Ascending aorta (tissue), 2 donors: ENCODE measurements at places on chromosomes 16 and 17.

GRCh38 chr17:71909155-71909554, 211.7 kb upstream of the SOX9 start:
- DNase-seq, result no peak

DNA sequence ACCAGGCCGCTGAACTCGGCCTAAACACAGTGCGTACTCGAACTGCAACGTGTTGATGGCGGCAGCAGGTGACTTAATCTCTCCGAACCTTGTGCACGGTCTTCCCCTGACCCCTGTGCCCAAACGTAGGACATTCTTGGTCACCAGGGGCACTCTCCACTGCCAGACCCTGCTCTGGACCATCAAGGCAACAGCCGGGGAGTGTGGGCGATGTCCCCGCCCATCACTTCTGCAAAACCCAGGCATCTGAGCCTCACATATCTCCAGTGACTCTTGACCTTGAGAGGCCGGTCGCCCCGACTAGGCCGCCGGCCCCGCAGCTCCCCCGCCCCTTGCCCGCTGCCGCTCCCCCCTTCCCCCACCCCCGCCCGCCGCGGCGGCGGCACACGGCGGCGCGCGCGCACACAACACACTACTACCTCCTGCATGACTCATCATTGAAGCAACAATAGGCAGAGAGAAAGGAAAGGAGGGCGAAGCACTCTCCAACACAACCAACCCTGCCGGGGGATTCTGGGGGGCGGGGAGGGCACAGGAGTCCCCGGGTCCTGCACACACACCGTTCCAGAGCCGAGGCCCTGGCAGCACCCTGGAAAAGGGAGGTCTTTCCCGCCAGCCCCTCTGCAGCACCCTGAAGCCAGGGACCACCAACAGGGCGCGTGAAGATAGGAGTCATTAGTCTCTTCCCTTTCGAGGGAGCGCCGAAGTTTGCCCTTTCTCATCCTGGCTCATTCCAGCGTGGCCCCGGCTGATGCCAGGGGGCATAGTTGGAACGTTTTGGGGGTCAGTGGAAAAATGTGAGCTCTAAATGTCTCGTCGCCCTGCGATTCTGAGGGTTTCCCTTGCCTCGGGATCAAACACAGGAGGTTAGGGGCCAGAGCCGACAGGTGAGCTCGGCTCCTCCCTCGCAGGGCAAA, 1.9 kb downstream of the MNT start:
- DNase-seq, result no peak

DNA sequence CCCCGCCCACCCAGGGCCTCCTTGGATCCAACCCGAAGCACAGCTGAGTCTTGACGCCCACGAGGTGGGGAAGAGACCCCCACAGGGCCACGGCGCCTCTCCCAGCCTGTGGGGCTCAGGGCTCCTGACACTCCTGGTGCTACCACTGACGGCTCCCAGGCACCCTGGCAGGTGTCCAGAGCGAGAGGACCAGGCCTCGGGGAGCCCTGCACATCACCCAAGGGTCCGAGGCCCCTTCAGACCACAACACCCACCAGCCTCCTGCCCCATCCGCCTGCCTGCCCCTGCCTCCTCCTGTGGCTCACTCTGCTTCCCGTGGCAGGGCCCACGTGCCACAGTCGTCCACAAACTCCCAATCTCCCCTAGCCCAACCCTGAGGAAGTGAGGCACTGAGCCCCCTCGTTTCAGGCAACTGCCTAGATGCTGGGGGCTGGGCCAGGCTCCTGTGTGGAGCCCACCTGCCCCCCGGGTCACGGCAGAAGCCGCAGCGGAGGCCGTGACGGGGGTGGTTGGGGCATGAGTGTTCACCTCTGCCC, 28.3 kb upstream of the AATK start:
- DNase-seq, result no peak

GRCh38 chr16:68069511-68070248, 15.5 kb upstream of the NFATC3 start:
- no peak for DNase-seq

DNA sequence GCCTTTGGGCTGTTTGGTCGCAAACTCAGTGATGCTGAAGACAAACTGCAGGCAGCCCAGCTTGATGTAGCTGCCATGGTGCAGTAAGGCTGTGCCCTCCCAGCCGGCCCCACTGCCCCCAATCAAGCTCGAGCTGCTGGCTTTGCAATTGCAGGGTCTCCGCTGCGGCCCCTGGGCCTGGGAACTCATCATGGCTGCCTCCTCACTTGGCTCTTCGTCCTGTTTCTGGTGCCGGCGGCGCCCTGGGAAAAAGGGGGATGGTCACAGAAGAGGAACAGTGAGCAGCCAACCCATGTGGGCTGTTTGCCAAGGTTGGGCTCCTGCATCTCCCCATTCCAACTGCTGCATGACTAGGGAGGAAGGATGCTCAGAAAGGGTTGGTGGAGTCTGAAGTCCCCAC, 3.4 kb upstream of the DHRS13 start:
- DNase-seq, result no peak

- DNase-seq, result no peak
Observed at GRCh38 chr17:34841467-34841866, 119.8 kb downstream of the CCT6B start.

GRCh38 chr17:69714669-69715068, 300.2 kb downstream of the MAP2K6 start:
- DNase-seq, result no peak

DNA sequence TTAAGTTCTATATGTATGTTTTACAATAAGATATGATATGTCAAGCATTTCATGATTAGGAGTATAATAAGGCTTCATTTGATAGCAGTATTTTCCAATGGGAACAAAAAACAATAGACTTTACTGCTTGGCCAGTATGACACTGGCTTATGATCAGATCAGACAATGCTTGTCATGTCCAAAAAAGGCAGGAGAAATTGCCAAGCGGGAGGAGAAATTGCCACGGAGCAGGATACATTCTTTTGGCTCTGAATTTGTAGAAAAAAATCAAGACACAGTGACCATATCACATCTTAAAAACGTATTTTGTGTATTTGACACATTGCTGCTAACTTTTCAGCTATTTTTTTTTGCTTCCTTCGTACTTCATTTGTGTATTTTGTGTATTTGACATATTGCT, 404.1 kb downstream of the CNTNAP4 start:
- no peak for DNase-seq

GRCh38 chr16:4506450-4506849, 30.3 kb downstream of the HMOX2 start:
- no peak for DNase-seq

DNA sequence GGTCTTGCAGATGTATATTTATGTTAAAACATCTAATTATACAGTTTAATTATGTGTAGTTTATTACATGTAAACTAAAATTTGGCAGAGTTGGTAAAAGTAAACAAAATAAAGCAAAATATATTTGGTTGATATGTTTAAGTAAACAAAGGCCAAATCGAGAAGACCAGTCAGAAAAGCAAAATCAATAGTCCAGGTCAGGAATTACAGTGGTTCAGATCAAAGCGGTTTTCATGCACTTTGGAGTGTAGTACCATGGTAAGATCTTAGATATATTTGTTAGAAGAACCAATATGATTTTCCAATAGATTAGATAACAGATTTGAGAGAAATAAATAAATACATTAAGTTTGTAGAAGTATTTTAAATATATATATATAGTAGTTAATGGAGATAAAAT, 1421.6 kb upstream of the CDH8 start:
- no peak for DNase-seq

- DNase-seq, result no peak
Observed at GRCh38 chr16:13479549-13479948, 440.4 kb upstream of the ERCC4 start.

- DNase-seq, result no peak
Observed at GRCh38 chr16:25148568-25149215, 37.1 kb downstream of the LCMT1 start.

DNA sequence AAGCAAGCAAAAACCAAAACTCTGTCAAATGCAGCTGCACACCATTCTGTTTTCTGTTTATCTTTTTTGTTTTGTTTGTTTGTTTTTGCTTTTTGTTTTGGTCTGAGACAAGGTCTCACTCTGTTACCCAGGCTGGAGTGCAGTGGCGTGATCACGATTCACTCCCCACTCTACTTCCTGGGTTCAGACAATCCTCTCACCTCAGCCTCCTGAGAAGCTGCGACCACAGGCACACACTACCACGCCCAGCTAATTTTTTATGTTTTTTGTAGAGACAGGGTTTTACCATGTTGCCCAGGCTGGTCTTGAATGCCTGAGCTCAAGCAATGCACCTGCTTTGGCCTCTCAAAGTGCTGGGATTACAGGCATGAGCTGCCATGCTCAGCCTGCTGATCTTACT, 19.3 kb upstream of the SLFN13 start:
- no peak for DNase-seq

DNA sequence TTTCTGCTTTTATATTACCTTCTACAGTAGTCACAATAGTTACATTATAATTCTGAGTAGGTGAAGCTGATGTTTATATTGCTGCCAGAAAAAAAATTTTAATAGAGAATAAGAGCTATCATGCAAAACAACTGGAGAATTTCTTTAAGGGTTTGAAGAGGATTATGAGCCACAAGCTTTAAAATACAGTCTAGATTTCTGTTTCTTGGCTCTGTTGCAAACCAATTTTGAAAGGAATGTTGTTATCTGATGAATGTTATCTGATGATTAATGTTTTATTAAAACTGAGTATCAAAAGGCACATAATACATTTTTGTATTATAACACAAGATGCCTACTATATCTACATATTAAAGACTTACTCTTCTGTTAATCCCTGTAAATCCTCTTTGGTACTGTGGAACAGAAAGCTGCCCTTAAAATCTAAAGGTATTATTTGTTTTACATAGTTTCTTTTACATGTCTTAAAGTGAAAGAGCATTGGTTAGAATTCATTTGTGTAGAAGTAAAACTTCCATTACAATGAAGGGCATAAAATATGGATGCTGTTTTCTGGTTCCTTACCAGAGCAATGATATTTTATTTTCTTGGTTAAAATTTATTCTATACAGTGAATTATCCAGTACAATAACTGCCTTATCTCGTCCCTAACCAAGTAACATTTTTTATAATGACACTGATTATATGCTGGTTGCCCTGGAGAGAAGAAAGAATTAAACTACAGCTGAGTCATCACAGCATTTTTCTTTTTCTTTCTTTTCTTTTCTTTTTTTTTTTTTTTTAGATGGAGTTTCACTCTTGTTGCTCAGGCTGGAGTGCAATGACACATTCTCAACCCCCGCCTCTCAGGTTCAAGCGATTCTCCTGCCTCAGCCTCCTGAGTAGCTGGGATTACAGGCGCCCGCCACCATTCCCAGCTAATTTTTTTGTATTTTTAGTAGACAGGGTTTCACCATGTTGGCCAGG, 205.7 kb downstream of the TANC2 start:
- DNase-seq, result no peak

DNA sequence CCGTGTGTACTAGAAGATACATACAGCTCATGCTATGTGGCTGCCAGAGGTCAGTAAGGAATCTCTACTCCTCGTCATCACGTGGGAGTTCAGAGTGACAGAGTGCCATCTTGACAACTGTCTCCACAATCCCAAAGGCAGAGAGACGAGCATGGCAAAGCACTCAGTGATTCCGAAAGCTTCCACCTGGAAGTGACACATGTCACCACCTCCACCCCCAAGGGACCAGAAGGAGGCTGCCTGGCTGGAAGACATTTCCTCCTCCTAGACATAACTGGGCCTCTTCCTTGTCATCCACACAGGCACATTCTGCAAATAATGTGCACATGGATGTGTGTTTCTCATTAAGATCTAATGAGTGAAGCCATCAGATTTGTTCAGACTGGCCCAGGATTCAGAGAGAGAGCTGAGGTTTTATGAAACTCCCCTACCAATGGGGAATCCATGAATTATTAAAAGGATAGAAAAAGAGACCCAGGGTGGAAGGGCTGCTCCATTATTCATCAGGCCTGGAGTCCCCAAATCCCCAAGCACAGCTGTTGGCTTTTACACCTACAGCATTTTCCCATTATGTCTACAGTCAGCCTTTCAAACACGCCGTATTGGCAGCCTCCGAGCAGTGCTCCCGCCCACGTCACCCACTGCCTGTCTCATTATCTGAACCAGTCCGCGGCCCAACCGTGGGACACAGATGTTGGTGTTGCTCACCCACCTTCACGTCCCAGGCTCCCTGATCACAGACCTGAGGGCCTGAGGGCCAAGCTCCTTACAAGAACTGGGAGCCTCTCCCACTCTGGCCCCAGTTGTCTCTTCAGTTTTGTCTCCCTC, 3.3 kb upstream of the CACNG5 start:
- no peak for DNase-seq

DNA sequence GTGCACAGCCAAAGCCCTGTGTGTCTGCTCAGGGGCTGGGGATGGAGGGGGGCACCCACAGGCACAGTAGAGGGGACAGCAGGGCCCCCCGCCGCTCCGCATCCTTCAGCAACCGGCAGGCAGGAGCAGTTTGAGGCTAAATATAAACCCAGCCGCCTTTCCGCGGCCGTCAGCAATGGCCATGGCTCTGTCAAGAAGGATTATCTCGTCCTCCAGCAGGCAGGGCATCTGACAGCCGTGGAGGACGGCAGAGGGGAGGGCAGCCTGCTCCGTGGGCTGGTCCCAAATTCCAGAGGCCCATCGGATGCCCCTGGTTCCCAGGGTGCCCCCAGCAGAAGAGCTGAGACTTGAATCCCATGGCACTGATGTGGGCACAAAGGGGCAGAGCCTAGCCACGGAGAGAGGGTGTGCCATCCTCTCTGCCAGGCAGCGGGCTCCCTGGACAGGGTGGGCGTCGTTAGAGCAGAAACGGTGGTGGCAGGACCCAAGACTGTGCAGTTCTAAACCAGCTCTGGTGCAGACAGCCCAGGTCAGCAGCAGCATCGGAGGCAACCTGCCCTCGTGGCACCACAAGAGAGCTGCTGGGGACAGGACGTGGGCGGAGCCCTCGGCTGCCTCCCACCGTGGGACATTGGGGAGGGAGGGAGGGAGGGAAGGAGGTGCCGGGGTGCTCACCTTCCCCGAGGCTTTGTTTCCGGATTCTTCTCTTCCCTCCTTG, 198.8 kb upstream of the CIBAR2 start:
- DNase-seq, result no peak

GRCh38 chr16:12225806-12226465, 249.4 kb downstream of the SNX29 start:
- no peak for DNase-seq

GRCh38 chr16:78425281-78425680, 325.8 kb downstream of the WWOX start:
- DNase-seq, result no peak

DNA sequence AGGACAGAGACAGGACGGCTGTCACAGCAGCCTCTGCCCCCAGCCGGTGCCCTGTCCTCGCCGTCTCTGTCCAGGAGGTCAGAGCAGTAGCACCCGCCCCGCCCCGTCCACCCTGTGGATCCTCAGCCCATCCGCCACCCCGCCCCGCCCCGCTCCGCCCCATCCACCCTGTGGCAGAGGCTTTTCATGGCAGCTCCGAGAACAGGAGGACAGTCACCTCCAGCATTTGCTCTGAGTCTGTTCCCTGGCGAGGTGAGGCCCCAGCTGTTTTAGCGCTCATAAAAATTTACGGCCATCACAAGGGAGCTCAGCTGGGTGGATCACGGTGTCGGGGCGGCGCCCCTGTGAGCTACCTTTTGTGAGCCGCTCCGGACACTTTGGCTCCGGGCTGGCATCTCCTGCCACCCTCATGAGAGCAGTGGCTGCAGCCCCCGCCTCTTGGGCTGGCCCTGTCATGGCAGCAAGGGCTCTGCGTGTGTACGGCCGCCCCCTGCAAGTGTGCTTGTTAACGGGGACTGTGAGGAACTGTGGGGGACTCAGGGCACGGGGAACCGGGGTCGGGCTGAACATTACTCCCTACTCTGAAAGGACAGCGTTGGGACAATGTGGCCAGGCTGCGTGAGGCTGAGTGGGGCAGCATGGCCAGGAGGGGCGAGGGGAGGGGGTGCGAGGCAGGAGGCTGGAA, 32.3 kb upstream of the GNG13 start:
- DNase-seq, result no peak

GRCh38 chr17:15106540-15106939, 158.6 kb downstream of the PMP22 start:
- DNase-seq, result no peak
